HTR-8/SVneo (cell line): ENCODE measurements at places on chromosomes 1 and 21.

- no peak for DNase-seq
These were observed 95.3 kb upstream of the TTC34 start for GRCh38 chr1:2896824-2897223.

- DNase-seq = no peak
These were observed 29.4 kb upstream of the CRP start for GRCh38 chr1:159743651-159744410.

DNA sequence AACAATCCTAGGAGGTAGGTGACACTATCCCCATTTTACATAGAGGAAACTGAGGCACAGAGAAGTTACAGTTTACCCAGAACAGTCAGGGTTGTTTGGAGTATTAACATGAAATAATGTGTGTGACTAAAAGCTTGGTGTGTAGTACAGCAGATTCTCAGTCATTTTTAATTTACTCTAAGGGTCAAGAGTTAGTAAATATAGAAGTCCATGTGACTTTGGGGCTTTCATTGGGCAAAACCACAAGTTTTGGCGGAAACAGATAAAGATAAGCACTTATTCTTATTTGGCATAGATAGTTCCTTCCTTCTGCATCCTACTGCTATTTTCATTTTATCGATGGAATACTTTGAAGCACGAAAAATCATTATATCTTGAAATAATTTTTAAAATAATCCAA, 128.5 kb downstream of the DNM3 start:
- DNase-seq = no peak

DNA sequence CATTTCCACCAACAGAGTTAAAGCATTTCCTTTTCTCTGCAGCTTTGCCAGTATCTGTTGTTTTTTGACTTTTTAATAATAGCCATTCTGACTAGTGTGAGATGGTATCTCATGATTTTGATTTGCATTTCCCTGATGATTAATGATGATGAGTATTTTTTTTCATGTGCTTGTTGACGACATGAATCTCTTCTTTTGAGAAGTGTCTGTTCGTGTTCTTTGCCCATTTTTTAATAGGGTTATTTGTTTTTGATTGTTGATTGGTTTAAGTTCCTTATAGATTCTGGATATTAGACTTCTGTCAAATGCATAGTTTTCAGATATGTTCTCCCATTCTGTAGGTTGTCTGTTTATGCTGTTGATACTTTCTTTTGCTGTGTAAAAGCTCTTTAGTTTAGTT, 37.9 kb upstream of the PALMD start:
- DNase-seq = no peak
